ENCODE measurements at places on chromosomes 4 and X.
A peak's percentile ranks its signal among the peaks of the same experiment; 100 is the strongest.

DNA sequence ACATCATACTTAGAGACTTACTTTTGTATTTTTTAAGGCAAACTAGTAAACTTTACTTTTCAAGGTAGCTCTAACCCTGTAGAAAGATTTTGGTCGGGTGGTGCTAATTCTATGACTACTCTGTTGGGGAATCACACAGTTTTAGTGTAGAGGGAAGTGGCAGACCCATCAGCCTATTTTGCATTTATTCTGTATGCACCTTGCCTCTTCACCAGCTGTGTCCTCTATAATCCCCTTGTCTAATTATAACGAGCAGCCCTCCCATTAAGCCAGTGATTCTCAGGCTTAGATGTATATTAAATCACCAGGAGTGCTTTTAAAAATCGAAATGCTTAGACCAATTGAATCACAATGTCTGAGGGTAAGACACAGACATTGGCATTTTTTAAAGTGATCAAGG, 78.1 kb downstream of the GALNT7 start:
- peak; percentile 23 for DNase-seq

DNA sequence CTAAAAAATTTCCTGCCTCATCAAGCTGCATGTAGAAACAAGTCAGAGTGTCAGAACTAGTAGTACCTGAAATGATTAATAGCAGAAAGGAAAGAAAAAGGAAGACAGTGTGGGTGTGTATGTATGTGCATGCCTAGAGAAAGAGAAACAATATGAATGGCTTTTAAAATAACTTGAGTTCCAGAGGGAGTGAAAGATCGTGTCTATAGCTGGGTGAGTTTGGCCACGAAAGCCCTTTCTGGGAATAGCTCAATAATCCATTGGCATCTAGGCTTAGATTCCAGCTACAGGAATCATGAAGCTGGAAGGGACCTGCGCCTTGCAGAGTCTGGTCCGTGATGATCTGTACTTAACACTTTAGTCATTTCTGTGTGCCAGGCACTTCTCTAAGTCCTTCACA, 195.6 kb downstream of the RAPGEF2 start:
- no peak for DNase-seq

DNA sequence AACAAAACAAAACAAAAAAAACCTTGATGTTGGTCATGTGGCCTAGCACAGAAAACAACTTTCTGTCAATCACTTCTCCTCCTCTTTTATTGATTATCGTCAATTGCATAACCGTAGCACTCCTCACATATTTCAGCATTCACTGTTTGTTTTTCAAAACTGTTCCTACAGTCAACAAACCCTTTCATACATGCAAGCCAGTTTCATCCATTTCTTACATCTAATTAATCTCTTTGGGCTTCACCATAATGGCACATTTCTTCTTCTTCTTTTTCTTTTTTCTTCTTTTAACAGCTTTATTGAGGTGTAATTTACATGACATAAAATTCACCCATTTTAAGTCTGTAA, 246.9 kb downstream of the PTTG2 start:
- no peak for DNase-seq

DNA sequence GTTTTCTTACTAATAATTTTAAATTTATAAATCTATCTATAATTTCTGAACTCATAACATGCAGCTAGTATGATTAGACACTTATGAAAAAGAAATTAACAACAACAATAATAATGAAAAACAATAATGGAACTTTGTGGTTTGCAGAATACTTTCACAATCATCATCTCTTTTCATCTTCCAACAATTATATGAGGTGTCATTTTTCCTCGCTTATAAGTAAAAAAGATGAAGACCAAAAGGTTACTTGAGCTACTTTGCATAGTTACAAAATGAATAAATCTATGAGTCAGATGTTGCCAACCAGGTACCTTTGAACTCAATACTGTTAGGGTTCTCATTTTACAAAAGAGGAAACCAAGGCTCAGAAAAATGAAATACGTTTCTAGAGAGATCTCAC, 98.5 kb upstream of the ELOVL6 start:
- no peak for DNase-seq

GRCh38 chr4:22091906-22092305, 143.3 kb upstream of the KCNIP4 start:
- DNase-seq = no peak

GRCh38 chrX:107736781-107737531, 38.6 kb downstream of the TSC22D3 start:
- peak; percentile 20 for DNase-seq

- no peak for DNase-seq
Observed at GRCh38 chr4:87974856-87975462, 555 bp upstream of the SPP1 start.

DNA sequence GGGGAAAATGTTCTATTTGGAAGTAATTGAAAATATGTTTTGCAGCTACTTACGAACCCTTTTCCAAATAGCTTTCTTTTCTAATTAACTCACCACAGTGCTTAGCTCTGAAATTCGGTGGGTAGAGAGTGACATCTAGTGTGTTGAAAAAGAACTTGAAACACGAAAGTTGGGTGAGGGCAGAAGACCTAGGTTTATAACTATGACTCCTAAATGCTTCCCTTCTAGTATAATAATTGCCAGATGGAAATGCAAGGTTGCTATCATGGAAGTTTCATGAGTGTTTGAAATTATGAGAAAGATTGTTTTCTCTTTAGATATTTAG, 77.3 kb upstream of the NOCT start:
- peak; percentile 48 for DNase-seq

DNA sequence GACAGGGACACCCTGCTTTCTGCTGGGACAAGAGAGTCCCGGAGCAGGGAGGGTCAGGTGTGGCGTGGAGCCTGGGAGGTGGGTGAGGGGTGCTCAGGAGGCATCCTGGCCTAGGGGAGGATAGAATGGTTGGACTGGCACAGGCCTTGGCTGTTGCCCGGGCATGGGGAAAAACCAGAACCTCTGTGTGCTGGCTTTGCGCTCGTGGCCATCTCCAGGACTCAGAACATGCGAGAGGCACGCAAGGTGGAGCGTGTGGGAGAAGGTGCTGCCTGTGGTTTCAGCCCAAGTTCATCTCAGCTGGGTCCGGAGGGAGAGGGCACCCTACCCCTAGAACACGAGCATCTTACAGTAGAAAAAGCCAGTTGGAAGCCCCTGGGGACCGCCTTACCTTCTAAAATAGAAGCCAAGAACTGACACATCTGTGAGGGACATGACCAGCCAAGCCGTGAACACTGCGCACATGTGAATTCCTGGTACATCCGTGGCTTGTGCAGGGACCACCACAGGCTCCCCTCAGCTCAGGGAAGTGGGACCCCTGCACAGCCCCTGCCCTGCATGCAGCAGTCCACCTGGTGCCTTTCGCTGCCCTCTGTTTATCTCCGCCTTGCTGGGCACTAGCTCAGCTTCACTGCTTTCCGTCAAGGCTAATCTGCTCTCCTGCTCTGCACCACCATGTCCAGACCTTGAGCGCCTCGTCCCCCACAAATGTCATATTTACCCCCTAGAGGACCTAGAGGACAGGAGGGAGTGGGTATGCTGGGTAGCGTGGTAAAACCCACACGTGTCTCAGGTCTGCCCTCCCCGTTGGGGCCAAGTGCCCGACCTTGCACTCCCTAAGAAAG, 13.5 kb downstream of the MSANTD1 start:
- no peak for DNase-seq

DNA sequence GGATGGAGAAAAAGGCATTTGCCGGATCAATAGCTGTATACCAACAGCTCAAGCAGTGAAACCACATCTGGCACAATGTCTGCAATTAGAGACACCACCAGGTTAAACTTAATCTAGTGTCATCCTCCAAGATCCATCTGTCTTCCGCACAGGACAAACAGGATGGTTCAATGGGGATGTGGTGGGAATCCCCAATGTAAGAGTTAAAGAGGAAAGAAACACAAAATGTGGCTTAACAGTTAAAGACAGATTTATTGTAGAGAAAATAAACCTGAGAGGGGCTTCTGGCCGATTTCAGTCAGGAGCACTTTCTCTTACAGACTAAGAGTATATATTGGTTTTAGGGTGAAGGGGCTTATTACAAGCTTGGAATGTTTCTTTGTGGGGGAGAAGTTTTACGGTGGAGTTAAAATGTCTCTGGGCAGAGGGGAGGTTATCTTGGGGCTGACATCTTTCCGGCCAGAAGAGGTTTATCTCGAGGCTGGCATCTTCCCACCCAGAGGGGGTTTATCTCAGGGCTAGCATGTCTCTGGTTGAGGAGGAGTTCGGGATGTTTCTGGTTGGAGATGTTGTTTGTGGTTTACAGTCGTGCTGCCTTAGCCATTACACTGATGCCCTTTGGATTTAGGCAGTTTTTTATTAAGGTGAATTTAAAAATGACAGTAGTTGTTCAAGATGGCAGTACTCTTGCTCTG, 61.7 kb downstream of the KANTR start:
- DNase-seq = no peak

GRCh38 chrX:119492463-119492862, 24.2 kb downstream of the SLC25A5 start:
- DNase-seq = no peak

DNA sequence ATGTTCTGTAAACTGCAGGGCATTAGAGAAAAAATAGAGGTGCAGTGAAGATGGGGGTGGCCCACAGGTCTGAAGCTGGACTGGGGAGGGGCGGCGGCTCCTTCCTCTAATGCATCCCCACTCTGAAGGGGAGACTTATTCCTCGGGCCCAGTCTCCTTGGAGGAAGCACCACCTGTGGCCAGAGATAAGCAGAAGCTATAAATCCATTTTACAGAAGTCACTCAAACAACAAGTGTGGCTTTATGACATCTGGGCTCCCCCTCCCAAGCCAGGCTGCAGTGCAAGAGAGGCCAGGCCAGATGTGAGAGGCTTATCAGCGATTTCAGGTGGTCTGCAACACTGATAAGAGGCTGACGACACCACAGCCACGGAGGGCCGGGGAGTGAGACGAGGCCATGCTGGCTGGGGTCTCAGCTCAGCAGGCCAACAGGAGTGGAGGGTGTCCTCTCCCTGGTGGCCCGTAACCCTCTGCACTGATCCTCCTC, 15.8 kb downstream of the CYTL1 start:
- DNase-seq = no peak

DNA sequence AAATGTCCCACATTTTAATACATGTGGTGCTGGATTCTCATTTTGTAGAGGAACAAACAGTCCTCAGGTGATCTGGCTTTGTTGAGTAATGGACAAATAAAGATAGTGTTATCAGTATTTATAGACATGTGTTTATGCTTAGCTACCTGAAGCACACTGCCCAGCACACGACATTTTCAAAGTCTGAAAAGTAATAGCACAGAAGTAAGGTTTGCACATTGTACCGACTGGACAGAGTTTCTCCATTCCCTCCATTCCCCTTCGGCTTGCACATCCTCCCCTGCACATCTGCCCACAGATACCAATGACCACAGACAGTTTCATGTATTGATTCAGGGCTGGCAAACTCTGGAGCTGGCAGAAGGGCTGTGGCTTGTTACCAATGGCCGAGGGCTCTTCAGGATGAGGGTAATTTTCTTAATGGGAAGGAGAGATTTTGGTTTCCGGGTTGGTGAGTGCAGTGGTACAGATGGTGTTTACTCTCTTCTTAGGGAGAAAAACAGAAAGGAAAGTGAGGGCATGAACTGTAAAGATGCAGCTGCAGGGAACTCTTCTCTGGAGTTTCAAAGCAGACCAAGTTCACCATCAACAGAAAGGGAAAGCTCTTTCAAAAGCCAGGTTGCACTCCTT, 2.3 kb downstream of the GRPR start:
- DNase-seq = peak; percentile 5

DNA sequence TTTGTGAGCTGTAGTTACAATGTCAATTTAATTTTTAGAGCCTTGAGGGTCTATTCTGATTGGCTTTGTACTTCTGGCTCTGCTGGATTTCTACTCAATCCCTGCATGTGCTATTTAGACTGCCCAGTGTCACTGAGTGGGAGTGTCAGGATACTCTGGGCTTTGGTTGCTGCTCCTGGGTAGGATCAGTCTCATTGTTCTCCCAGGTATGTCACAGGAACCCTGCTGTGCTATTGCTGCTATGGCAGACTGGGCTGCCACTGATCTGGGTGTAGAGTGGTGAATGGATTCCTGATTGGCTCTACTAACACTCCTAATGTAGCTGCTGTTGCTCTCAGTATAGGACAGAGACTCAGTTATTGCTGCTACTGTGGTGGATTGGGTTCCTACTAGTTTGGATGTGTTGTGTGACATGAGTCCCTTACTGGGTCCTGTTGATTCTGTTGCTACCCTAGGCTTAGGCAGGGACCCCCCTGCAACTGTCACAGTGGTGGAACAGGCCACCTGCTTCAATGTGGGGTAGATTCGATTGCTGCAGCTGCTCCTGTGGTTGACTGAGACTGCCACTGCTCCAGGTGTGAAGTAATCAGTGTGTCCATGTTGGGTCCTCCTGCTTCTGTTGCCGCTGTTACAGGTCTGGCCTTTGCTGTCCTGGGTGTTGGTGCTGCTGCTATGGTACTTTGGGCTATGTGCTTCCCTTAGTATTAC, 707.8 kb upstream of the AMOT start:
- DNase-seq = no peak

DNA sequence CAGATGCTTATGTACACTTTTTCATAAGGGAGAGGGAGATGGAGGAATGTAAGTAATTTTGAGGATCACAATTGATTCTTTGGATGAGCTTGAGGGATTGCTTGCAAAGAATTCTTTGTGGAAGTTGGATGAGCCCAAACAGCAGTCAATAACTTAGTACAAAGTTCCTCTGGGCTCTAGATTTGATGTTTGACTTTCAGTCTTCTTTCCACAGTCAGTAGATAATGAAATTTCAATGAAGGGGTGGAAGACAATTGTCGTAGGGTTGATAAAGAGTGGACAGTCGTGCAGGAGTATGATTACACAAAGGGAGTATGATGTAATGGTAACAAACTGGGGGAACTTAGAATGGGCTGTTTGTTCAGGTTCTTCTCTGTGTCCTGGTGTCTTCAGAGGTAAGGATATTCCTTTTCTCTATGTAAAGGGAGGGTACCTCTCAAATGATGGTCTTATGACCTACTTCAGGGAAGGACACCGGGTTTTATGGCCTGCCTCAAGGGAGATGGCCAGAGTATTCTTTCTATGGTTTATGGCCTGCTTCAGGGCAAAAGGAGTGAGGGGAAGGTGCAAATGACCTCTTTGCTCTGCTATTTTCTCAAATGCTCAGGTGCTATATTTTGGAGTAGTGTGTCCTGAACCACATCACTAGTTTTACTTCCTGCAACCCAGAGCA, 1.7 kb upstream of the ABRAXAS1 start:
- DNase-seq = no peak

DNA sequence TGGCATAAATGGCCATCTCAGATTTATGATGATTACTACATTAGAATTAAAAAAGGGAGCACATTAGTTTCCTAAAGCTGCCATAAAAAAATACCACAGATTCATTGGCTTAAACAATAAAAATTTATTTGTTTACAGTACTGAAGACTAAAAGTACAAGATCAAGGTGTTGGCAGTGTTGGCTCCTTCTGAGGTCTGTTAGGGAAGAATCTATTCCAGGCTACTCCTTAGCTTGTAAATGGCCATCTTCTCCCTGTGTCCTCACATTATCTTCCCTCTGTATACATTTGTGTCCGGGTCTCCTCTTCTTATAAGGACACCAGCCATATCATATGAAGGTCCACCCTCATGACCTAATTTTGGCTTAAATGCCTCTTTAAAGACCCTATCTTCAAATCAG, 341.0 kb downstream of the SLC7A11 start:
- DNase-seq = no peak
